ENCODE measurements at places on chromosomes 2 and 18. TPM values are rescaled to one million over a fixed set of nuclear protein-coding genes. Genes with fewer than 3 reads are reported as not detected.

- no peak for DNase-seq
Observed at GRCh38 chr2:101362777-101363176, 24.5 kb downstream of the CREG2 start.

The PLEKHH2 gene
- total RNA-seq, result 2.8 TPM

The REEP1 gene
- 0.52 TPM for total RNA-seq

DNA sequence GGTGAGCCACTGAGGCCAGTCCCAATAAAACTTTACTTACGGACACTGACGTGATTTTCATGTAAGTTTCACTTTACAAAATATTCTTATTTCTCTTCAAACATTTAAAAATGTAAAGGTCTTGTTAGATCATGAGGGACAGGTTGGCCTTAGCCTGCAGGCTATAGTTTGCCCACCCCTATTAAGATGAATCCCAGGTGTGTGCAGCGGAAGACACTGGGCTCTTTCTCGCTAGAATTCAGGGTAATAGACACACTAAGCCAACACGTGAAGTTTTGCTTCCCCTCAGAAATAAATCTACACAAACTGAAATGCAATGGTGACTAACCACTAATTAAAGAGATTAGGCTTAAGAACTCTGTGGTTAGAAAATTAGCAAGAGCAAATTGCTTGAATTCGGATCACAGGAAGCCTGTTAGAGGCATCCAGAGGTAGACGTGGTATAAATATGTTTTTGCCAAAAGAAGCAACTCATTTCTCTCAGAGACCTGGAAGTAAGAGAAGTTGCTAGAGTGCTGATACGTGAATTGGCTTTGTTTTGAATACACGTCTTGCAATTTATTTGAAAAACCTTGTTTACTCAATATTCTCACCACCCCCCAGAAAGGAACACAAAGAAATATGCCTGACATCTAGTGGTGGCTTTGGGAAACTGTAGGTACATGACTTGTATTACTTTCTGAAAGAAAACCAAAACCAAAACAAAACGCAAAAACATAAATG lies 151.6 kb downstream of the DTNB start:
- DNase-seq, result peak; percentile 74

The SPC25 gene
- total RNA-seq, result 34.6 TPM

GRCh38 chr2:10039658-10040410 lies 3.5 kb upstream of the KLF11 start:
- no peak for DNase-seq

- peak; percentile 66 for DNase-seq
Observed at GRCh38 chr2:170813611-170814532, 2.8 kb upstream of the GAD1 start.

DNA sequence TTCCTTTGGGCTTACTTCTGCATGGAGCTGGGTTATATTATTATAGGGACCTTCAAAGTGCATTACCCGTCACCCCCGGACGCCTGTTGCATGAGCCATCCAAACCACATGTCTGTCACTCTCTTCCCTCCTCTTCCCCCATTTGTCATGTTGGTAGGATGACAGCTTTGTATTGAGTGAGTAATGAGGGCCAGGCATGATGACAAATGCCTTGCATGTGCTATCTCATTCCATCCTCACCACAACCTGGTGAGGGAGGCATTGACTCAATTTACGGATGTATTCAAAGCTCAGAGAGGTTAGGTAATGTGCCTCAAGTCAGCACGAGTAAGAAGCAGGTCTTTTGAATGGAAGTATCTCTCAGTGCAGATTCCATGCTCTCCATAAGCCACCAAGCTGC lies 510.5 kb upstream of the TNP1 start:
- peak; percentile 95 for DNase-seq

- DNase-seq, result no peak
Observed at GRCh38 chr18:22846088-22846683, 86.9 kb upstream of the RBBP8 start.

The LAMA3 gene
- total RNA-seq, result 4.2 TPM

DNA sequence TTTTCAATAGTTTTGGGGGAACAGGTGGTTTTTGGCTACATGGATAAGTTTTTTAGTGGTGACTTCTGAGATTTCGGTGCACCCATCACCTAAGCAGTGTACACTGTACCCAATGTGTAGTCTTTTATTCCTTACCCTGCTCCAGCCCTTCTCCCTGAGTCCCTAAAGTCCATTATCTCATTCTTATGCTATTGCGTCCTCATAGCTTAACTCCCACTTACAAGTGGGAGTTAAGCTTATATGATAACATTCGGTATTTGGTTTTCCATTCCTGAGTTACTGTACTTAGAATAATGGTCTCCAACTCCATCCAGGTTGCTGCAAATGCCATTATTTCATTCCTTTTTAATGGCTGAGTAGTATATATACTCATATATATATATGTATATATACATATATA lies 90.9 kb upstream of the ACSL3 start:
- DNase-seq, result no peak

DNA sequence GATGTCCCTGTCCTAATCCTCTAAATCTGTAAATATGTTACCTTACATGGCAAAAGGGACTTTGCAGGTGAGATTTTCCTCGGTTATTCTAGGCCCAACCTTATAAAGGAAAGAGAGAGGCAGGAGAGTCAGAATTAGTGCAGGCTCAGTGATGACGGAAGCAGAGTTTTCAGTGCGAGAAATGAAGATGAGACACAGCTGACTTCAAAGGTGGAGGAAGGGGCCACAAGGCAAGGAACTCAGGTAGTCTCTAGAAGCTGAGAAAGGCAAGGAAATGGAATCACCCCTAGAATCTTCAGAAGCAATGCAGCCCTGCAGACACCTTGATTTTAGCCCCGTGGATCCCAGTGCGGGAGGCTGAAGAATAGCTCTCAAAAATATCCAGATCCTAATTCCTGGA lies 7.2 kb upstream of the LCLAT1 start:
- no peak for DNase-seq

The SERPINB4 gene
- total RNA-seq, result not detected

The CCBE1 gene
- total RNA-seq, result 54.9 TPM

- DNase-seq, result peak; percentile 37
Observed at GRCh38 chr18:58831606-58832005, 33.1 kb upstream of the ZNF532 start.

DNA sequence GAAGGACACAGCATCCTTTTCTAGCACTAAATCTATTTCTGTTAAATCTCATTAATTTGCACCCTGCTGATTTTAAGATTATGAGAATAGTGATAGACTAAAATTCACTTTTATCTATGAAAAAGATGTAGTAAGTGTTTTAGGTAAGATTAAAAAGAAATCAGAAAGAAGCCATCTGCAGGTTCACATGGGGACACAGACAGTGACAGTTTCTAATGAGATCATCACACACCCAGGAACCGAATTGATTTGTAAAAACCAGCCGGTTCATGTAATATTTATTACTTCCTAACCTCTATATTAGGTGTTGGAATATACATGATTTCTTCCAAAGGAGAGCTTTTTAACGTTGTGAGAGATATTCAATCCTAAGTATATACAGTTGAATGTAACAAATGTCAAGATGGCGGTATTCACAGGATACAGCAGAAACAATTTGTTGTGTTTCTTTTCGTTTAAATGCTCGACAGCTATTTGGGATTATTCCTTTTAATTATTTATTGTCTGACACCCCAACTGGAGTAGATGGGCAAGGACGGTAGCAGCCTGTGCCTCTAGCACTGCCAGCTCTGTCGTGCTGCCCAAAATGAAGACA lies 223.4 kb downstream of the CCDC102B start:
- no peak for DNase-seq

DNA sequence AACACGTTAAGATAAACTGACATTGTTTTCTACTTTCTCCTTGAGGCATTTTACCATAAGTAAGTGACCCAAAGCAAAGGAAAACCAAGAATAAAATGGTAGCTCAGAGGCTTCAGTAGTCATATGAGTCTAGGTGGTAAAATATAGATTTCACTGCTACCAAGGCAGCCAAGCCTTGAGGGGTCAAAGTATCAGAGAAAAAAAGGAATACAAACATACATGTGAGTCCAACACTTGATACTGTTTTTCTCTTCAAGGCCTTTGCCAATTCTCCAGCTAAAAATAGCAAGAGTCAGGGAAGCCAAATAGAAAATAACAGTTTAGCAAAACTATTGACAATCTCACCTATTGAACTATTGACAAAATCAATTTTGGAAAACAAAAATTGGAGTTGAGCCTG lies 925.9 kb downstream of the BCL11A start:
- DNase-seq, result no peak

The TRABD2A gene
- total RNA-seq, result 14.8 TPM

The SPEG gene
- 41.5 TPM for total RNA-seq

DNA sequence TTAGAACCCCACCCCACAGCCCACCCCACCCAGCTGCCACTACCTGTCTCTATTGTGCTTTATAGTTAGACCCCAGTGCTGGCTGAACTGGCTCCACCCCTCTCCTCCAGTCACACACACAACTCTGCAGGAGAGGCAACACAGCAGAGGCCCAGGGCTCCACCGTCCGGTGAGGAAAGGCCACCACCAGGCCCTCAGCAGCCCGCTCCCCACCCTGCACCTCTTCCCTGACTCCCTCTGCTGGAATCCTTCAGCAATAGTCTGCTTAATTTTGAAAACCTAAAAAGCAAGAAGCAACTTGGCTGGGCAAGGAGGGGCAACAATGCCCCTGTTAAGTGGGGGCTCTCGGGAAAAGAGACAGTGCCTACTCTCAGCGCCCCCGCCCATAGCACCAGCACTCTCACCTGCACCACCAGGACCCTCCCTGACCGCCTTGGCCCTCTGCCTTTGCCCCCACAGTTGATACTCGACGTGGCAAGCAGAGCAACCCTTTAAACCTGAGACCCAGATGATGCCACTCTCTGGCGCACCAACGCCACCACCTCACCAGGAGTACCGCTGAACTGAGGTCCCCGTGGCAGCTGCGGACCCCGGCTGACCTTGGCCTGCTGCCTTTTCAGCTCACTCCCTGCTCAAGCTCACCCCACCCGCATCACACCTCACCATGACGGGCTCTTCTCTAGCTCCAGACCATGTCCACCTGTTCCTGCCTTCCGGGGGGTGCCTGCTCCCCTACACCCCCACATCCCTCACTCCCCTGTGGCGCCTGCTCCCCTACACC lies 45.7 kb downstream of the NDUFA10 start:
- DNase-seq, result no peak

DNA sequence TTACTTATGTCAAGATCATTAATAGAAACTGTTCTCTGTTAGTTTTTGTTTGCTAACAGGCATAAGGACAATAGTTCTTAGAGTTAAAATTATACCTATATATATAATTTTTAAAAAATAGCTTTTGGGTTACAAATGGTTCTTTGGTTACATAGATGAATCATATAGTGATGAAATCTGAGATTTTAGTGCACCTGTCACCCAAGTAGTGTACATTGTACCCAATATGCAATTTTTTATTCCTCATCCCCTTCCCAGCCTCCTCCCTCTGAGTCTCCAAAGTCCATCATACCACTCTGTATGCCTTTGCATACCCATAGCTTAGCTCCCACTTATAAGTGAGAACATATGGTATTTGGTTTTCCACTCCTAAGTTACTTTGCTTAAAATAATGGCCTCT lies 26.4 kb downstream of the SLC4A1AP start:
- peak; percentile 40 for DNase-seq

GRCh38 chr2:122519366-122519765 lies 763.9 kb downstream of the TSN start:
- no peak for DNase-seq

The ACKR3 gene
- total RNA-seq, result not detected

DNA sequence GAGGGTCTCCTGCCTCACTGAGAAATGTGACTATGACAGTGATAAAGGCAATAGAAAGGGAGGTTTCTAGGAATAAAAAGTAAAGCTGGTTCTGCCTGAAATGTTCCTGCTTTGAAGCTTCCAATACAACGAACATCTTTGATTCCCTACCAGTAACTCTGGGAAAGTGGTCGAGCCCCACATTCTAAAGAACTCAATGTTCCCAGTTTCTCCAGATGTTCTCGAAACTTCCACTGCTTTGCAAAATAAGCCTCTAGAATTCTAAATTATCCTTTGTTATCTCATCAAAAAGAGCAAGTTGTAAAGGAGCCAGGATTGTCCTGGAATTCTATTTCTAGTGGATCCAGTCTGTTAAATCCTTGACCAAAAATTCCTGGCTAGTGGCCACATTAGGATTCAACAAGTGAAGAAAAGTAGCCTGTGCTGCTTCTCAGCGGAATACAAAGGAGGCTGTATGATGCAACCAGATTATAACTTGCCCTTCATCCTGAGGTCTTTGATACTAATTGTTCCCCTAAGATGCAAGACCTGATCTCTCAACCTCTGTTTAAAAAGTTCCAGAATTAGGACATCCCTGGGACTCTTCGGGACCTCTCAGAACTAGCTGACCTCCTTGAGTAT lies 8.4 kb downstream of the SCN7A start:
- no peak for DNase-seq

GRCh38 chr18:77044866-77045664 lies 87.5 kb downstream of the MBP start:
- no peak for DNase-seq

- no peak for DNase-seq
Observed at GRCh38 chr2:133158442-133158841, 409.8 kb downstream of the NCKAP5 start.

The IL36B gene
- total RNA-seq, result not detected

The RAX gene
- total RNA-seq, result not detected

- DNase-seq, result peak; percentile 87
Observed at GRCh38 chr2:120934574-120935338, 199.1 kb downstream of the GLI2 start.

The SPOPL gene
- 9.6 TPM for total RNA-seq

The ANKRD30BL gene
- total RNA-seq, result not detected

The MC4R gene
- not detected for total RNA-seq

DNA sequence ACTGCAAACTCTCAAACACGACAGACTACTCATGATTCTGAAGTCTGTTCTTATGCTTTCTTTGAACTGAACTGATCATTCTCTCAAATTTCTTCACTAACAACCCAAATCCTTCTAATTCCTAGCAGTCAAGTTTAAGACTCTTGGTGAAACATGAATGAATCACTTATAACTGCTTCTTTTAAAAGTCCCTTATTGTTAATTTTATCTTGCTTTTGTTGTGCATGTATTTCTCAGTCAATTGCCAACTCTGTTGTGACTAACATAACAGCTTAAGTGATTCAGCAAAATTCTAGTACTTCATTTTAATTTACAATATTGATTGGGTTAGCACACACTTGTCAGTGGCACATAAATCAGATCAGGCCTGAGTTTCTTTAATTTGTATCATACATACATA lies 357.0 kb upstream of the FSIP2 start:
- peak; percentile 34 for DNase-seq

GRCh38 chr18:3172097-3172496 lies 47.7 kb downstream of the MYOM1 start:
- no peak for DNase-seq

- no peak for DNase-seq
Observed at GRCh38 chr2:136135921-136136906, 18.3 kb upstream of the CXCR4 start.

DNA sequence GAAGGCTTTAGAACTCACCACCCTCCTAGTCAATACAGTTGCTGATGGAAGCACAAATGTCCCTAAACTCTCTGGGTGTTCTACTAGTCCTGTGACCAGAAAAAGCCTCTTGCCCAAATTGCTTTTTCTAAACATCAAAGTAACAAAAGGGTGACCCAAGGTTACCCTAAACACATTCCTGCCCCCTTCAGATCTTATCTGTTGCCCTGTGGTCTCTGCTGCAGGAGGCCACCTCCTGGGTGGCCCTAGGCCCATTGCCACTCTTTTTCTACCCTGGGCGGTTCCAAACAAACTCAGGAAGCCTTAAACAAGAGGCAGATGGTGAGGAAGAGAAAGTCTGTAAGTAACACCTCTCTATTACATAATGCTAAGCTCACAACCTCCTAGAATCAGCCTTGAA lies 3.3 kb downstream of the RNF152 start:
- DNase-seq, result no peak

Measured in LHCN-M2 (cell line).